Stimulated activated CD4-positive, alpha-beta T cell treated with anti-CD3 and anti-CD28 coated beads, Interleukin-2, amount 100 ng/mL, for 48 hours (primary cell): ENCODE measurements at places on chromosomes 3 and 15.

GRCh38 chr3:190718097-190718496 lies 144.4 kb downstream of the GMNC start:
- DNase-seq = no peak

GRCh38 chr3:104629038-104629437 lies 737.7 kb upstream of the ALCAM start:
- no peak for DNase-seq

DNA sequence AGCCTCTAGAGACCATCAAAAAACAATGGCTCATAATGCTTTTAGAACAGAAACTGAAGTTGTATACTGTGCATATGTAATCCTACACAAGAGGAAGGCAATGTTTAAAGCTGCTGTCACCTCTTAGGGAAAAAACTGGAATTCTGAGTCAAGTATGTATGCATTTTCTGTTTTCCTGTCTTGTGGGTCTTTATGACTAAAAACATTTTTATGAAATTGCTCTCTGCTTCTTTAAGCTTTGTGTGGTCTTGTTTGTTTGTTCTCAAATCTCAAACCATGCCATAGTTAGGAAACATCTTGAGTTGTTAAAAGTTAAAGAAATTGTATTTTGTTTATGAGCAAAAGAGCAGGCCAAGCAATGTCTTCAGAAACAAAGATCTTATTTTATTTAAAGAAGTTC lies 80.9 kb upstream of the SOX2 start:
- no peak for DNase-seq

DNA sequence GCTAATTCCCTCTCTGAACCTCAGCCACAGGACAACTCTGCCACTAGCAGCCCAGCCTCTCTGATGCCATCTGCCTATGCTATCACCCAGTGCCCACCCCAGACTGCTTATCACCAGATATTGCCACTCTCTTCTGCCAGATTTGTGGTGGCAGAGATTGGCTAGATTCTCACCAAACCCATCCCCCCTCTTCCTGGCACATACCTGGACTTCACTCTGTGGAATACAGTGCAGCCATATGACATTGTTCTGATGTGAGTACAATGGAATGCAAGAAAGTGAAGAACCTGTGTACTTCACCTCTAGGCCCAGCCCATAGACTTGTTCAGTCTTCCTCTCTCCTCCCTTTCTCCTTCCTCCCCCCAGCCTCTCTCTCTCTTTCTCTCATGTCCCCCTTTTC lies 46.9 kb upstream of the NTRK3 start:
- DNase-seq = no peak

DNA sequence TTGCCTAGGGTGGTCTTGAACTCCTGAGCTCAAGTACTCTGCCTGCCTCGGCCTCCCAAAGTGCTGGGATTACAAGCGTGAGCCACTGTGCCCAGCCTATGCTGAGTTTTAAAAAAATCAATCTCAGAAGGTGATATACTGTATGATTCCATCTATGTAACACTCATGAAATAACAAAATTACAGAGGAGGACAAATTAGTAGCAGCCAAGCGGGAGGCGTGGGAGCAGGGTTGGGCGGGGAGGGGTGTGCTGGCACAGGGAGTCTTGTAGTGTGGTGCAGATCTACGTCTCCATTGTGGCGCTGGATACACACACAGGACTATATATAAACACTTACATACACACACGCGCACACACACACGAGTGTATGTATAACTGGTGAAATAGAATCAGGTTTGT lies 80.6 kb upstream of the LINGO1 start:
- DNase-seq = no peak

DNA sequence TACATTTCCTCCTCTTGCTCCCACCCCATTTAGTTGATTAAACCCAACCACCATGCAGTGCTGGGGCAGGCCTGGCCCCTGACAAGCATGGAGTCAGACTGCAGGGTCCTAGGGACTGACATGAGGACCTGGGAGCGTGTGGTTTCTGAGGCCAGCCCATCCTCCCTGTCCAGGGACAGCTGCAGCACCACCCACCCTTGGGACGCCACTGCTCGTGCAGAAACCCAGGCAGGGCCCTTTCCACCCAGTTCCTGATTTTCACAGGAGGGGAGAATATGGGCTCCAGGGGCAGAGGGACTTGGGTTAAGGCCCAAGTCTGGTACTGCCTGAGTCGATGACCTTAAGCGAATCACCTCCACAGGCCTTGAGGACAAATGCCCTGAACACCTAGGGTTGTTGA lies 23.7 kb downstream of the PLXND1 start:
- DNase-seq = no peak

DNA sequence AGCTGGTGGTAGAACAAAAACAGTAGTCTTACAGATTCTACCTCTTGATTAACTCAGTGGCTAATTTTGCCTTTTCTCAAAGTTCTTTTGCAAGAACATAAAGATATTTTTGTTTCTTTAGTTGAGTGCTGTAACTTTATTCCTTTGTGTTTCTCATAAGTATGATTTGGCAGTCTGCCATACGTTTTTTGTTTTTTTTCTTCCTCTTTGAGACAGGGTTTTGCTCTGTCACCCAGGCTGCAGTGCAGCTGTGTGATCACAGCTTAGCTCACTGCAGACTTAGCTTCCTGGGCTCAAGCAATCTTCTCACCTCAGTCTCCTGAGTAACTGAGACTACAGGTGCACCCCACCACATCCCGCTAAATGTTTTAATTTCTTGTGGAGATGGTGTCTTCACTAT lies 22.4 kb downstream of the B3GNT5 start:
- DNase-seq = no peak

DNA sequence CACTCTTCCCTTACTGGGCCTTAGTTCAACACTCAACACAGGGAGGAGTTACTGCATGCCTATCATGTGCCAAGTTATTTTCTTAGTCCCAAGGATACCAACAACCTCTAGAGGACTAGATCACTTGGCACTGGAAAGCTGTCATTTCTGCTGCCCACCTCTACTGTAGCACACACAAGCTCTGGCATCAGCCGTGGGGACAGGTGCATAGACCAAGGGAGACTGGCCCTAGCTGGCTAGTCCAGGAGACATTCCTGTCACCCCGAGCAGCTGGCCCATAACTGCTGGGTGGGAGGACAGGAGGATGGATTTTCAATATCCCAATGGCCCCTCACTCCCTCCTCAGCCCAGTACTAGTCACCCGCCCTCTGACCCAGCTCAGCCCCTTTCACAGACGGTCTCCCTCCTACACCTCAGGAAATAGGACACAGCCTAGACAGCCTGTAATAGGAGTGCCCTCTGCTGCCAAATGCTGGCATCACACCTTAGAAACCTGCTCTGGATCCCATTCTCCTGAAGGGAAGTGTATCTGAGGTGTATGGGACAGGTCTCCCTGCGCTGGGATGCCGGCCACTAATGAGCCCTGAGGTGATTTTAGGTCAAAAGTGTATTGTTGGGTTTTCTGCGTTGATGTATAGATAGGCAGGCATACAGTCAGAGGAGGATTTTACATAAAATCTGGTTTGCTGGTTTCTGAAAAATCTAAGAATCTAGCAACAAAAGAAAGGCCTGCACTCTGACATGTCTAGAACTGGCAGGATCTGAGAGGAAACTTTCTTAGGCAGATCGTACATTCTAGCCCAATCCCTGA lies 3.4 kb upstream of the DZIP1L start:
- peak; percentile 54 for DNase-seq

DNA sequence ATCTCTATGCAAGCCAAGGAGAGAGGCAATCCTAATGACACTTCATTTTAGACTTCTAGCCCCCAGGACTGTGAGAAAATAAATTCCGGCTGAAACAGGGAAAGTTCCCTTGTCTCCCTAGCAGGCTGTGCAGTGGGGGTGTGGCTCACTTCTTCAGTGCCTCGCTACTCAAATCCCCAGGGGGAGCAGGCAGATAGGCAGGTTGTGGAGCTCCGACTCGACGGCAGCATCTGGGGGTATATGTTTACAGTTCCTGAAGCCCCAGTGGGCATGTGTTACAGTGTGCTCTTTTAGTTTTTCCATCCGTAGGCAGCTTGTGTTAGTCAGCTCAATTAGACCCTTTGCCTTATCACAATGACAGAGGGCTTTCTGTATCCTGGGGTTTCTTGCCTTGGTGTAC lies 836.5 kb downstream of the PDCD6IP start:
- DNase-seq = no peak

- DNase-seq = no peak
These were observed 8.1 kb upstream of the SLC25A36 start for GRCh38 chr3:140933552-140933951.

- no peak for DNase-seq
These were observed 1.7 kb downstream of the LRRC3B start for GRCh38 chr3:26624209-26624765.

DNA sequence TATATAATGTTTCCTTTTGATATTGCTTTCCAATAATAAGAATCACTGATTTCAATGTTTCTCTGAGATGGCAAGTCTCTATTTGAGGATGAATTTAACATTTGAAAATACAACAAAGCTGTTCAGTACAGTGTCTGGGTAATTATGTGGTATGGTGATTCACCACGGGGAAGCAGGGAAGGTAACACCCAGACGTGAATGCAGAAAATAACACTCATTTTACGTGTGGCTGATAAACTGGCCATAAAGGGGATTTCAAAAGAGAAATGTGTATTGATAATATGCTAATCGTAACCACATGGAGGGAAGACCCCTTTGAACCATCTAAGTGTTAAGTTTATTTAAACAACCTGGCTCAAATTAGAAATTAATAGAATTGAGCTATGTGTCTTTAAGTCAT lies 344.6 kb downstream of the GRM7 start:
- DNase-seq = no peak

GRCh38 chr3:175608911-175609310 lies 749.8 kb downstream of the NAALADL2 start:
- no peak for DNase-seq

DNA sequence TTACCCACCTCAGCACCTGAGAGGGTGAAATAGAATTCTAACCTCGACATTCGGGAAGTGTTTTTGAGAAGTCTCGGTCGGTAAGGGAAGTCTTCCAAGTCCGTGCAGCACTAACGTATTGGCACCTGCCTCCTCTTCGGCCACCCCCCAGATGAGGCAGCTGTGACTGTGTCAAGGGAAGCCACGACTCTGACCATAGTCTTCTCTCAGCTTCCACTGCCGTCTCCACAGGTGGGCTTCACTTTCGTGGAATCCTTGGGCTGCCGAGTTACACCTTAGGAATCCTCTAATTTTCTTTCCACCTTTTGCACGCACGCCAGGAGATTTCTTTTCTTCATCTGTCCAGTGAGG lies 775 bp downstream of the CCNDBP1 start:
- DNase-seq = peak; percentile 7

- DNase-seq = no peak
These were observed 1129.6 kb downstream of the OTOL1 start for GRCh38 chr3:162626172-162626571.

DNA sequence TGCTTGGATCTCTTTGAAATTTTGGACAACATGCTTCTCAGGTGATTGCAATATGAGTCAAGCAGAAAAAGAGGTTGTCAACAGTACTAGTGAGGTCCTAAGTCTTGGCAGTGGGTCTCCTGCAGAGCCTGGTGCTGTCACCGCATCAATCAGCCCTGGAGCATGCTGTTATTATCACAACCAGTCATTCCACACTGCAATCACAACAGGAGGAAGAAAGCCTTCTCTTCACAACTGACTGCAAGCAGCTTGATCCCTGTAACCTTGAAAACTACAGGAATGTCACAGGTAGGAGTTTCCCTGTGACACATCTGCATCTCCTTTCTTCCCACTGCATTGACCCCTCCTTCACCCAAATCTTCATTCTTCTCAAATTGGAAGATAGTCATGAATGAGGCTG lies 451.1 kb upstream of the ATP11B start:
- no peak for DNase-seq

GRCh38 chr15:81388436-81388770 lies 14.4 kb upstream of the TMC3 start:
- DNase-seq = no peak

DNA sequence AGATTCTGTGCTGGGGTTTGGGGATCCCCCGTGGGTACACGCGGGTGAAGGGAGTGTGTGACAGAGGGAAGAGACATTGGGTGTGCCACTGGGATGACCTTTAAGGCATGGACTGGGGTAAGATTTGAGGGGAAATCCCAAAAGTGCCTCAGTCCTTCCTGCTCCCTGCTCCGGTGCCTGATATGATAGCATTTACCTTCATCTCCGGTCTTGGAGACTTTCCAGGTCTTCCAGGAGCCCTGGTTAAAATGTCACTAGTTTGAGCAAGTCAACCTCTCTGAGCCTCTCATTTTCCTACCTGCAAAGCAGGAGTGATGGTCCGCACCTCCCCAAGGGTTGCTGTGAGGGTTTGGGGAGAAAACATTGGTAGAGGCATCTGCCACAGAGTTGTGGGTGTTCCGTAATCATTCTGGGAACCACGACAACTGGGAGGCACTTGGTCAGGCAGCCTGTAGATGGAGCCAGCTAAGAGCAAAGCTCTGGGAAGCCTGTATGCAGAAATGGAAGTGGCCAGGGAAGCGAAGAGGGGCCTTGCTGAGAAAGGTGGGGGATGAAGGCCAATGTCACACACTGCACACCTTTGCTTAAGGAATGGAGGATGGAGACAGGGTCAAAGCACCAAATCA lies 33.9 kb upstream of the KIF23 start:
- no peak for DNase-seq

- no peak for DNase-seq
These were observed 1.8 kb downstream of the PRKCD start for GRCh38 chr3:53162672-53163443.

DNA sequence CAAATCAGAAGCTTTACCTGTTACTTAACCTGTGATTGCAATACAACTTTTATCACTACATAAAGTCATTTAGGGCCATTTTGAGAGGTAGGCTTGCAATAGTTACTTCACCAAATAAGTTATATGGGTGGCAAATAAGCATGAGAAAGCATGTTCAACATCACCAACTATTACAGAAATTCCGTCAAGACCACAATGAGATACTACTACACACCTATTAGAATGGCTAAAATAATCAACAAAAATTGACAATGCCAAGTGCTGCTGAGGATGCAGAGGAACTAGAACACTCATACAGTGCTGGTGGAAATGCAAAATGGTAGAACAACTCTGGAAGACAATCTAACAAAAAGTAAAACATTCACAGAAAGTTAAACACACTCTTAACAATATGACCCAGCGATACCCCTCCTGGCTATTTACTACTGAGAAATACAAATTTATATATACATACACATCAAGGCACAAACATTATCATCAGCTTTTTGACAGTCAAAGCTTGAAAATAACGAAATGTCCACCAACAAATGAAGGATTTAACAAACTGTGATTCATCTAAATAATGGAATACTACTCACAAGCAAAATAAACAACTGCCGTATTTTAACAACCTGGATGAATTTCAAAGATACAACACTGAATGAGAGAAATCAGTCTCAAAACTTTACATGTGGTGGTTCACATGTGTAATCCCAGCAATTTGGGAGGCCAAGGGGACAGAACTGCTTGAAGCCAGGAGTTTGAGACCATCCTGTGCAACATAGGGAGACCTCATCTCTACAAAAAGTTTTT lies 82.9 kb downstream of the MYO9A start:
- DNase-seq = no peak

DNA sequence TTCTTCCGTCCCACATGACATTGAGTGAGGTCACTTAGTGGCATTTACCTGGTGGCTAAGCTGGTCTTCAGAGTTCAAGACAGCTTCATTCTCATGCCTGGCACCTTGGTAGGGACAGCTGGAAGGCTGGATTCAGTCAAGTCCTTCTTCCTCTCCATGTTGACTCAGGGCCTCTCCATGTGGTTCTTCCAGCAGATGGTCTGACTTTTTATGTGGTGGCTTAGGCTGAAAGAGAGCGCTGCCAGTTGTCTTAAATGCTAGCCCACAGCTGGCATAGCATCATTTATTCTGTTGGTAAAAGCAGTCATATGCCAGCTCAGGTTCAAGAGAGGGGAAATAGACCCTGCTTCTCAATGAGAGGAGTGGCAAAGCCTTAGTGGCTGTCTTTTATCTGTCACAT lies 53.0 kb upstream of the CTDSPL start:
- DNase-seq = no peak
